ENCODE measurements at places on chromosomes 7 and 10. TPM values are rescaled to one million over a fixed set of nuclear protein-coding genes. Genes with fewer than 3 reads are reported as not detected.

Gene C1QL3
- total RNA-seq: 3.0 TPM

GRCh38 chr10:109517748-109518147 lies 405.6 kb downstream of the XPNPEP1 start:
- no peak overlapping the region for H3K4me3 ChIP-seq
- H3K27ac ChIP-seq: no peak overlapping the region
- no peaks in the 10 kb centered on the region for H3K36me3 ChIP-seq
- DNase-seq: no peak
- no peaks in the 10 kb centered on the region for H3K4me1 ChIP-seq

DNA sequence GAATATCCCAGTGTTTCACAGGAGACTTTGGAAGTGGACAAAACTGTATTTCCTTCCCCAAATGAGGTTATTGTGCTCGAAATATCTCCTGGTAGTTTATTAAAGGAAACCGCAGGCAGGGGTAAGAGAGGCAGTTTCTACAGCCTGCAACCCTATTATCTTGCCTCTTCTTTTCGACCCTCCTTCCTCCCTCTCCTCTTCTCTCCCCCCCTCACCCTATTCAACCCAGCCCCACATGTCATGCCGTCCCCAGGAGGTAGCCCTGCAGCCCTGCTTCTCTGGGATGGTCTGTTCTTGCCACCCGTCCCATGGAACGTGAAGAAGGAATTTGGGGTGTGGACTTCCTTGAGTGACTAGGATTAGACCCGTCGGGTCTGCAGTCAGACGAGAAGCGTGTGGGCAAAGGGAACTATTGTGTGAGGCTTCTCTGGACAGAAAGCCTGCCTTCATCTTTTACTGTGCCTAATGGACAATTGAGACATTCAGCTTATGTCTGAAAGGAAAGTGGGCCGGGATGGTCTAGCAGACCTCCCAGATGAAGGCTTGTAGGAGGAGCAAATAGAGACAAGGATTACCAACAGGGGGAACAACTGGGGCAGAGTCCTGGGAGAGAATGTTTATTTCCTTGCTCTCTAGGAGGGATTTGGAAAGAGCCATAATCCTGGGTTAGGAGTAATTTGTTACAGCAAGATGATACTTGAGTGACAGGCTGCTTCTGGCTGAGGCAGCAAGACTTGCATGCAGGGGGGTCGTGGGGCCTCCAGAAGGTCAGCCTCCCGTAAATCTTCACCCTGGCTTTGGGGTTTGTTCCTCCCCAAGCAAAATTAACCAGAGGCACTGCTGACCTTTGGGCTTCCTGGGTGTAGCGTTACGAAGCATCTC lies 77.8 kb downstream of the TCF7L2 start:
- H3K36me3 ChIP-seq: peaks cover 12% of the 10 kb centered on the region
- no peak for DNase-seq
- H3K4me1 ChIP-seq: peaks cover 36% of the 10 kb centered on the region
- H3K27ac ChIP-seq: peak overlapping the region; percentile 67

Gene HMX2
- total RNA-seq: not detected
